Activated T-cell treated with anti-CD3 and anti-CD28 coated beads, Interleukin-2, amount 50 U/mL, for 72 hours (primary cell): ENCODE measurements at places on chromosomes 11 and 22.

GRCh38 chr11:7493670-7494069 is 8.4 kb downstream of the OLFML1 start:
- DNase-seq = no peak

DNA sequence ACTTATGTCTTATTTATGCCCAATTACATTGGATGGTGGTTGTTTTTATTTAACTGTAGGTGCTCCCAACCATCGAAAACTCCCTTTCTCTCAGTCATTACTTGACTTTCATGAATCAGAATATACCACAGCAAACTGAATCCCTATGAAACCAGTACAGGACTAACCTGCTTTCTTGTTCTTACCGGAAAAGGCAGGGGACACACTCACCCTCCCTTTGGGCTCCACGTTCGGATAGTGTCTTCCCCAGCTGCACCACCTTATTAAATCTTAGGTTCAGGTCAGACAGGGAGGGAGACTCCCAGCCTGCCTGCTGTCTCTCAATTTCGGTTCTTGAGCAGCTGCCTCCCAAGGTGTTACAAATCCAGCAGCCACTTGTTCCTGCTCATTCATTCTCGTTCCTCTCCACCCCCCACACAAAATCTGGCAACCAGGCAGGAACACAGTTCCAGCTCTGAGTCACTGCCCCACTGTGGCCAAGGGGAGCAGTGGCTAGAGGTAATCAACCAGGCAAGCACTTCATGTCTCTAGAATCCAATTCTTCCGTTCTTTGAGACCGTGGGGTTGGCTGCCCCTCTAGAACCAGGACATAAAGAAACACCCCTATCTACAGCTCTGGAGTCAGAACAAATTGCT is 133.0 kb downstream of the PLEKHA7 start:
- DNase-seq = no peak

DNA sequence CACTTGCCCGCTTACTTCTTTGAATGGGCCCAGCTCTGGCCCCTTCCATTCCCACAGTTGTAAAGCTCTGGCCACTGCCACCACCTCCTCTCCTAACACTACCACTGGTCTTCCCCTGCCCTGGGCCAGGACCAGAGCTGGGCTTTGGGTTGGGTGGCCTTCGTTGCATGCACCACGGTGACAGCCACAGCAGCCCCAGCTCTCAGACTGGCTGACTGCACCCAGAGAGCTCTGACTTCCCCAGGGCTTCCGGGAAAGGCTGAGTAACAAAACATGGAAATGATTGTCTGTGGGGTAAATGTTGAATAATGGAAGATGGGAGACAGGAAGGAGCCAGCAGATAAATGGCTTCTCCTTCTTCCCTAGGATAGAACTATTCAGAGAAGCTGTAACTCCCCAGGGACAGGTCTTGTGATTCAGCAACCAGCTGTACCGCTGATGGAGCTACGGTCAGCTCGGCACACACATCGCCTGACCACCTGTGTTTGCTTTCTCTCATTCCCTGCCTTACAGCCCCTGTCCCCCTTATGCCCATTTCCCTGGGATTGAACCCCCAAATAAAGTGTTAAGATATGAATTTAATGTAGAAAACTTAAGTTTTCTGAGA is 27.6 kb downstream of the SCN4B start:
- DNase-seq = no peak

- no peak for DNase-seq
These were observed 19.5 kb upstream of the TCF20 start for GRCh38 chr22:42289671-42290541.

- no peak for DNase-seq
These were observed 28.5 kb downstream of the OPCML start for GRCh38 chr11:133503776-133504175.

DNA sequence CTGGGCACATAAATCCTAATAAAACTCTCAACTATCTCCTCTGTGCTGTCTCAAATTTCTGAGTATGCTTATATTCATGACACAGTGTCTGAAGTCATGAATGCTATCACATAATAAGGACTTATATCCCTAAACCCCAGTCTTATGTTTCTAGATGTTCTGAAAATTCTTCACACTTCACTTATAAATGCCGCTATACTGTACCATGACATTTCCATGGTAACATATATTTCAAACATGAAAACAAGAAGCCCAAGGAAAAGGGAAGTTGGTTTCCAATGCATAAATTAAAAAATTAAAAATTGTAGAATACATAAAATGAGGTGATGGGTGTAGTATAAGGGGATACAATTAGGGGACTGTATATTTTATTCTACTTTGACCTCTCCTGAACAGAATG is 11.7 kb downstream of the GVQW3 start:
- DNase-seq = no peak

DNA sequence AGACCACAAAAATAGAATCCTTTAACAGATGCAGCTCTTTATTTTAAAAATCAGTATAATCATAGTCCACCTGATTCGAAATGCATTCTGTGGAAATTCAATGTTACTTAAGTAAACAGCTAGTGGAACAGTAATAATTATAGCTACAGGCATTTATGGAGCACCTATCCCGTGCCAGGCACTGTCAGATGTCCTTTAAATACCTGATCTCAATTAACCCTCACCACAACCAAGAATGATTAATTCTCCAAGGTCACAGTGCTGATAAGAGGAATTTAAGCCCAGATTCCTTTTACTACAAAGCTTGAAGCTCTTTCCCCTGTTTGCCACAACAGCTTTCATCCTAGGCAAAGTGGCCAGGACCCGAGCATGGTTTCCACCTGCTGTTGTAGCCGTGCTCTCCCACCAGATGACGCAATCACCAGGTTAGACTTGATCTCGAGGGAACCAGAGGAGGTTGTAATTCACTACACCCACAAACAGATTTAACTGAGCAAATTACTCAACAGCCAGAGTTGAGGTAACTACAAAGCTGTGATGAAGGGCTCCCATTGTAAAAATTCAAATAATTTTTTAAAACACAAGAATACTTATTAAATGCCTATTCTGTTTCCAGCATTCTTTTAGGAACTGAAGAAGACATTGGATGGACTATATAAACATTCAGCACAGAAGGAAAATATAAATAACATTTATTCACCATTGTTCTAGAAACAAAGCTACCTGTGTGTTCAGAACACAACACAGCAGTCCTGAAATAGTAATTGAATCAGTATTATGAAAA is 10.3 kb downstream of the PRDM10 start:
- DNase-seq = peak; percentile 48
